ENCODE measurements at places on chromosomes 5 and 9.

DNA sequence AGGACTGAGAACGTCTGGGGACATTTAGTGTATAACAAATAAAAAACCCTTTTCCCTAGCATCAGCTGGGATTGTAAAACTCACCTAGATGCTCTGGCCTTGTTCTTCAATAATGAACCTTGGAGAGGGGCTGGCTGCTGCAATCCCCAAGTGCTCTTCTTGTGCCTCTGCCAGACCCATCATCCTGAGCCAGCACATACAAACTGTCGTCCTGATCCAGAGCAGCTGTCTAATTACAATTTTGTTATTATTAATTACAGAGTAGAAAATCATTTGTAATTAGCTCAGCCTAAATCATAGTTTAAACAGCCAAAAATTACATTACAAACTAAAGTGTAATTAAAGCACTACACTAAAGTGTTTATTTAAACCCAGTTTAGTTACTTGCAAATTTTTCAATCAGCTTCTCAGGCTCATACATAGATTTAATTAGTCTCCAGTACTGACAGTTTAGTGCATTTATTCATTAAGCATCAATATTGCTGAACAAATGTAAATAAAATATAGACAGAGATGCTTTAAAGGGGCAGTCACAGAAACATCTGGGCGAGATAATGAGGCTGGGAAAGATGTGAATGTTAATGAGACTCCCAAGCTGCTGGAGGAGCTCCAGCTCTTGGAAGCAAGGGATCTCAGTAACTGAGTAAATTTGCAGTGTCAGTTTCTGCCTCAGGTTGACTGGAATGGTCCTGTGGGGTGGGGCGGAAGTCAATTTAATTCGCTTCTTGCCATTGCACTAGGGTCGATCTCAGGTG, 632.3 kb upstream of the TLE4 start:
- DNase-seq = no peak

DNA sequence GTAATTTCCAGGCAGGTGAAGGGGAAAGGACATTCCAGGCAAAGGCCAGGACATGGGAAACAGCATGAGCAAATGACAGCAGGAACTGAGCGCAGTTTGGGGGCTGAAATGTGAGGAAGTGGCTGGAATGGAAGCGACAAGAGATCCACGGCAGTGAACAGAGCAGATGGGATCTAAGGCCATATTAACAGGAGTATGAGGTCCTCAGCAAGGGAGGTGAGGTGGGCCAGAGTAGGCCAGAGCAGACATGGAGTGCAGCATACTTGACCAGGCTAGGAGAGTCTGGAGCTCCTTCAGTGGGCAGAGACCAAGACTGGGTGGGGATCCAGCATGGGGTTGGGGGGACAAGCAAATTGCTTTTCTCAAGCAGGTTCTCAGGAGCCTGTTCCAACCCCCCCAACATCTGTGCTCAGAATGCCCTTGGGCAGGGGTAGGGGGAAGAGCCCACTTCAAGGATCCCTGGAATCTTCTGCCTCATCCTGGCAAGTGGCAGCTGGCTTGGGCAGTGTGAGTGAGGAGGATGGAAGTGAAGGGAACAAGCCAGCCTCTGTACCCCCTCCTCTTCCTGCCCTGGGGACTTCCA, 34.5 kb downstream of the DAB2IP start:
- DNase-seq = no peak

DNA sequence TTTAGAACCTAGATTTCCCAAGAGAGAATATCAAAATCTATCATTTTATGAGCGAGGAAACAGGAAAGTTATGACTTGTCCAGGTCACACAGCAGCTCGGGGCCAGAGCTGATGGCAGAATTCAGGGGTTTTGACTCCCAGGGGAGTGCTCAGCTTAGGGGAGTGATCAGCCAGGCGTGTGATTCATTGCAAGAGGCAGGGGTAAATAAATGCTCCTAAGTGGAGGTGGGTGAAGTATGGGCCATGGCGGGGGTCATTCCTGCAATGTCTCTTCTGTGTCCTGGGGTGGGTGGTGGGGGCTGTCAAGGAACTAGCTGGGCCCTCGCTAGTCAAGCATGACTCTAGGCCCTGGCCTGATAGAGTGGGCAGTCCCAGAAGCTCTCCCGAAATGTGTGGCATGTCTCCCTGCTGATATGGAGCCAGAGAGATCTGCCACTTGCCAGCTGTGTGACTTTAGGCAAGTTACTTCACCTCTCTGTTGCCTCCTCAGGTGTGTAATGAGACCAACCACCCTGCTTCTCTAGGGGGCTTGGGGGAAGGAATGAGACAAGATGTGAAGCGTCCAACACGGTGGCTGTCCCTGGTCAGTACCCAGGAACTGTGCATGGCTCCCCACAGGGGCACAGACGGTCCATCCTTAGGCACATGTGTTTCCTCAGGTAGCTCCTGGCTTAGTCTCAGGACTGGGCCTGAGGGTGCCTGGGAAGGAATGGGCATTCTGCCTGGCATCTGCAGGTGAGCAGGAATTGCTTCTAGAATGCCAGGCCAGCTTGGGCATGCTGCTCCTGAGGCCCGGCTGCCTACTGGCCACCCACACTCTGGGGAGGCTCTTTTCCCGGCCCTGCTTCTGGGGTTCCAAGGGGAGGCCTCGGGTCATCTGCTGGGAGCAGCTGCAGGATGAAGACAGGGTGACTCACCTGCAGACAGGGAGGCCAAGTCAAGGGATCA, 36.5 kb upstream of the SH3PXD2B start:
- no peak for DNase-seq

- DNase-seq = no peak
Observed at GRCh38 chr9:31597977-31598376, 786.5 kb upstream of the ACO1 start.

GRCh38 chr9:125433461-125434011, 171.9 kb downstream of the GAPVD1 start:
- DNase-seq = no peak

DNA sequence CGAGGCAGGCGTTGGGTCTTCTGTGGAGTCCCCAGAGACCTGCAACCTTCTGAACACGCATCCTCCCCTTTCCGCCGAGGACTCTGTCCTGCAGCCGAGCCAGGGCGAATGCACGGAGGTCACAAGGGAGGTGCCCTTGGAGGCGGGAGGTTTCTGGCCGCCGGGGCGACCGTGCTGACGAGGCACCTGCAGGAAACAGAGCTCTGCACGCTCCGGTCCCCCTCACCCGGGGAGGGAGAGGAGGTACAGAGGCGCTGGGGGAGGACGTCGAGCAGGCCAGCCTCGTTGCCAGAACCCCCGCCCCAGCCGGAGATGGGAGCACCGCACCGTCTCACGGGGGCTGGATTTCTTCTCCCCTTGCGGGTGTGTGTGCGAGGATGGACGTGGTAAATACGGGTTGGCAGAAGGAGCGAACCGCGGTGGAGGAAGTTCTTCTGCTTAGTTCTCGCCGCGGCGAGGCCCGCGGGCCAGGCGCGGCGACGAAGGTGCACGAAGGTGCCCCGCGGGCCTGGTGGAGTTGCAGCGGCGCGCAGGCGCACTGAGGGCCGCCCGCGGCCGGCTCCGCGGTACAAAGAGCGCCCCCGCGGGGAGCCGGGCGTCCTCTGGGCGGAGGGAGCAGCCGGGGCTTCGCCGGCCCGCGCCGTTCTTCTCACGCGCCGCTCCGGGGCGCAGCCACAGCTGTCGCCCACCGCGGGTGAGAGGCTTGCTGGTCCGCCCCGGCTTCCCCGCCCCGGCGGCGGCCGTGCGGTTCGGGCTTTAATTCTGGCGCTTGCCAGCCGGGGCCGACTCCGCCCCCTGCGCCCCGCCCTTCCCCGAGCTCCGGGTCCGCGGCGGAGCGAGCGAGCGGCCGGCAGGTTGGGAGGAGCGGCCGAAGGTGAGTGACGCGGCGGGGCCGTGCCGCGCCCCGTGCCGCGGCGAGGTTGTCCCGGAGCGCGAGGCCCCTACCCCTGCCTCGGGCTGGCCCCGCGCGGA, 289.5 kb downstream of the DOCK8 start:
- no peak for DNase-seq

DNA sequence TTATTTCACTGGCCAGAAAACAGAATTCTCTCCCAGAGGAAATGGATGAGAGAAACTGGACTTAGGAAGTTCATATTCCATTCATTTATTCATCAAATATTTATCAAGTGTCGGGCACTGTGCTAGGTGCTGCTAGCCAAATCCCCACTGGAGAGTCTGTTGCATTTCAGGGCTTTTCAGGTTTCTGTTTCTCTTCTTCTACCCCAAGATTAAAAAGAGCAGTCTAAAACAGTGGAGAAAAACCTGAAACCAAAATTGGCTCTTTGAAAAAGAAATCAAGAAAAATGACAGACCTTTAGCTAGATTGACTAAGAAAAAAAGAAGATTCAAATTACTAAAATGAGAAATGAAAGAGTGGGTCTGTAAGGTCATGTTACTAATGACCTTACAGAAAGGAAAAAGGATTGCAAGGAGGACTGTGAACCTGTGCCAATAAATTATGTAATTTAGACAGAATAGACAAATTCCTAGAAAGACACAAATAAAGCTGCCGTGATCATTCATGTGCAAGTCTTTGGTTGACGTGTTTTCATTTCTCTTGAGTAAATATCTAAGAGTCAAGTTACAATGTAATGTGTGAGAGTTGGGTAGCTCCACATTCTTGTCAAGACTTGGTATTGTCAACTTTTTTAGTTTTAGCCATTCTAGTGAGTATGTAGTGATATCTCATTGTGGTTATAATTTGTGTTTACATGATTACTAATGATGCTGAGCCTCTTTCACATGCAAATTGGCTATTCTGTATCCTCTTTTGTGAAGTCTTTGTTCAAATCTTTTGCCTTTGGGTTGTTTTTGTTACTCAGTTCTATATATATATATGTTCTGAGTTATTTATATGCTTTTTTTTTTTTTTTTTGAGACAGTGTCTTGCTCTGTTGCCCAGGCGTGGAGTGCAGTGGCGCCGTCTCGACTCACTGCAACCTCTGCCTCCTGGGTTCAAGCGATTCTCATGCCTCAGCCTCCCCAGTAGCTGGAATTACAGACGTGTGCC, 23.7 kb downstream of the SNX30 start:
- DNase-seq = no peak

DNA sequence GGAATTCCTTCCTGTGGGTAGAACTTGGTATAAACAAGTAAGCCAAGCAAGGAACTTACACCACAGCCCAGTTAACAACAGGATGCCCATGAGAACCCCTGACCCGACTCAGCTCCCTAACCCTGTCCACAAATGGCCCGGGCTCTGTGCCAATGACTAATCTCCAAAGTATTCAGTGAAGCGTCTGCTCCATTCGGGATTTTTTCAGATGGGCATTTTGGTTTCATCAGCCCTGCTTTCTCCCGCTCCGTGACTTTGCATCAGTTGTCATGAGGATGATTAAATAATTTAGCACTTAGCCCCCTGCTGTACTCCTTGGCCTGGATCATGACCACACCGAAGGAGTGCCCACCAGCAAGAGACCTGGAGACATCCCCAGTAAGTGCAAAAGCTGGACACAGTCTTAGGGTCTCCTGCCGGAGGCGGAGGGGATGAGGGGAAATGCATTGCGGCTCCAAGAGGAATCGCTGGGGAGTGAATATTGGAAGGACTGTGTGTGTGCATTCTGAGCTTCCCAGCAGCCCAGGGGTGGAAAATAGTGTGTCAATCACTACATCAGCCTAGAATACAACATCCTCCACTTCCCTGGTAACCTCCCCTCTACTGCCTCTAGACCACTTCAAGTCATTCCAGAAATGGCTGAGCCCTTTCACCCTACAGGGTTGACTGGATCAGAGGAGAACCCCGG, 41.4 kb upstream of the DNAH5 start:
- no peak for DNase-seq

GRCh38 chr5:72455476-72455875, 51.7 kb downstream of the ZNF366 start:
- DNase-seq = no peak

GRCh38 chr9:126630458-126631237, 16.9 kb downstream of the LMX1B start:
- no peak for DNase-seq

DNA sequence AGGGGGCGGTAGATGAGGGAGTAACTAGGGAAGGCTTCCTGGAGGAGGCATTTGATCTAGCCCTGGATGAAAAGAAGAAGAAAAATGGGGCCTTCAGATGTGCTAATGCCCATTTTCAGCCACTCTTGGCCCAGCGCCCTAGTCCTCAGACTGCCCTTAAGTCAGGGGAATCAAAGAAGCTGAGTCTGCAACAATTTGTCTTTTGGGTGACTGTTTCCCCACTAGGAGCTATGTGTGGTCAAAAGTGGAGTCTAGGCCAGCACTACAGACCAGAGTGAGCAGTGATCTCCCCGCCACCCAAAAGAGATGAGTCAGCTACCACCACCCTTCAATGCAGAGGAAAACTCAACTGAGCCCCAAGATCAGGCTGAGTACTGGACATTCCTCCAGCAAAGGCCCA, 542.1 kb downstream of the BNC2 start:
- DNase-seq = no peak

DNA sequence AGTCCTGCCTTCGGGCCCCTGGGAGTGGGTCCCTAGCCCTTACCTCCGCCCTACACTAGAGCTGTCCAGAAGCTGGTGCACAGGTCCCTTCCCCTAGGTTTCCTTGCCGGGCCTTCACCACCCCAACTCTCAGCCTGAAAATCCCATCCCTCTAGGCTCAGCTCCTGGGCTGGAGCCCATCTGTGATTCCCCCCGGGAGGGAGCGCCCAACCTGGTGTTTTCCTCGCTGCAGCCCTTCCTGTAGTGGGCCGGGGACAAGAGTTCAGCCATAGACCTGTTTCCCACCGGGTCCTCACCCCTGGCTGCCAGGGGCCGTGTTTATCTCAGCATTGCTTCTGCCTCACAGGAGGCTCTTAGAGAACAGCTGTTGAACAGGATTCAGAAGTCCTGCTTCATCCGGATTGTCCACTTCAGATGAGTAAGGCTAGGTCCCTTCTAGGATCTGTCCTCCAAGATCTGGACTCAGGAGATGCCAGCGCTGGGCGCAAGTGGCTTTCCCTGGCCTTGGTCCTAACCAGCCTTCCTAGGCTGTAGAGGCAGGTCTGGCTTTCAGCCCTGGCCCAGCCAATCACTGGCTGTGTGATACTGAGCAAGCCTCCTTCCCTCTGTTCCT, 965 bp downstream of the GLIPR2 start:
- DNase-seq = no peak

GRCh38 chr5:126236994-126237393, 186.2 kb upstream of the GRAMD2B start:
- no peak for DNase-seq

DNA sequence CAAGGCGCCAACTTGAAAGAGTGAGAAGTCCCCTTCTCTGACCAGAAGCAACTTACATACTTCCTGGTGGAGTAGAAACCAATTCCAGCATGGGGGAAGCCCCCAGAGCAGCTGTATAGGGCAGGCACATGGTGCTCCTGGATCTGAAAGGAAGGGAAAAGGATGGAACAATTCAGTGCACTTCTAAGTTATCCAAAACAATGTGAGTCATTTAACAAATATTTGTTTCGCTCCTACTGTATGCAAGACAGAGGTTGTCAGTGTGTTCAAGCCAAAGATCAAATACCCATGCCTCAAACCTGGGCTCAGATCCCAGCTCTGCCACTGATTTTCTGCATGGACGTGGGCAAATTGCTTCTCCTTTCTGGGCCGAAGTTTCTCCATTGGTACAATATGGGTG, 67.1 kb downstream of the LHX2 start:
- no peak for DNase-seq

GRCh38 chr5:110441035-110441434, 285.4 kb downstream of the TMEM232 start:
- no peak for DNase-seq
